Smooth muscle cell of the umbilical artery (primary cell): ENCODE measurements at places on chromosomes 1 and 21. TPM values are rescaled to one million over a fixed set of nuclear protein-coding genes. Genes with fewer than 3 reads are reported as not detected.

KIF14 gene
- total RNA-seq, result 0.89 and 8.8 TPM in 2 replicates

SASS6 gene
- total RNA-seq, result 1.5 and 3.6 TPM in 2 replicates

DDR2 gene
- 188 and 189 TPM in 2 replicates for total RNA-seq

GJC2 gene
- total RNA-seq, result 2.1 and 3.8 TPM in 2 replicates

KCNA3 gene
- 0.14 TPM in 1 of 2 replicates, not detected in the other for total RNA-seq

MARK1 gene
- total RNA-seq, result 0.59 and 3.5 TPM in 2 replicates

UBASH3A gene
- not detected in 2 replicates for total RNA-seq

LRRC7 gene
- 0.46 TPM in 1 of 2 replicates, not detected in the other for total RNA-seq

IL20 gene
- total RNA-seq, result not detected in 2 replicates

COG2 gene
- 19.6 and 21.2 TPM in 2 replicates for total RNA-seq

ASCL5 gene
- not detected in 2 replicates for total RNA-seq

CALML6 gene
- 0.59 and 0.88 TPM in 2 replicates for total RNA-seq

DHCR24 gene
- 76.0 and 184 TPM in 2 replicates for total RNA-seq

SLC44A5 gene
- under 0.01 and 0.09 TPM in 2 replicates for total RNA-seq
